ENCODE measurements at places on chromosomes 13 and 19.

DNA sequence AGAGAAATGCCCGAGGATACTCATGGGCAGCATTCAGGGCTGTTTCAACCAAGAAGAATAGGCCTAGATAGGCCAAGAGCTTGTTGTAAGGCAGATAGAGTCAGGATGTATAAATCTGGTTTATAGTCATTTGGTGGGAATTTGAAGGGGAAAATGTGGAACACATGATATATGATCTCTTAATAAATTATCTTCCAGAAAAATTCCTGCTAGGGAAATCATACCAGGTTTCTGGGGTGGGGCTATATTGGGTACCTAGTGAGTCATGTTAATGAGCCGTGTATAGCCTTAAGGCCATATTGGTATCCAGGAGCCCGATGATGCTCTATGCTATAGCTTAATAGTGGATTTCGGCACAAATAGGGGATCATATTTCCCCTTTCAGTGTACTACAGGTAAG is 51.5 kb upstream of the HTR2A start:
- DNase-seq = no peak

DNA sequence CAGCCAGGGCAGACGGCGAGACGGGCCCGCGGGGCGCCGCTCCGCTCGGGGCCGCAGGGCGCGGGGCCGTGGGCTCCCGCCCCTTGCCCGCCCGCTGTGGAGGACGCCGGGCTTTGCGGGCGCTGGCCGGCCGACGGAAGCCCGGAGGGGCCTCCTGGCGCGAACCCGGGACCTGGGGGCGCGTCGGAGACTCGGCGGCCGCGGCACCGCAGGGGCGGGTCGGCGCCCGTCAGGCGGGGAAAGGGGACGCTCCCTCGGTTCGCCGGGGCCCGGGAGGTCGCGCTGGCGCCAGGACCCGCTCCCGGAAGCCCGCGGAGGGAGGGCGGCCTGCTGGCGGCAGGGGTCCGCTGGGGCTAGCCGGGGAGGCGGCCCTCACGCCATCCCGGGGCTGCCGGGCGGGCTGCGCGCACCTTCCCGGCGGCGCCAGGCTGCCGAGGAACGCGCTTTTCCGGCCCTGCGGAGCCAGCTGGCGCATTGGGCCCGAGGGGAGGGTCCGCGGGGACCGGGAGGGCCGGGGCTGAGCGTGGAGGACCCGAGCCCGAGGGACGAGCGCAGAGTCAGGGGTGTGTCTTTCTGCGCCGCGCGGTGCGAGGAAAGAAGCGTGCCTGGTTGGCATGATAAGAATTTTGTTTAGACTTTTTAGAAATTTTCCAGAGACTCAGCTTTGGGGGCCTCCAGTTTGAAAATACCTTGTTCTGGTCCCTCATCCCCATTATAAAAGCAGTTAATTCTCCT is 511 bp downstream of the GARRE1 start:
- DNase-seq = no peak

GRCh38 chr19:20471431-20471830 is 94.2 kb downstream of the ZNF737 start:
- no peak for DNase-seq

- no peak for DNase-seq
Measured at GRCh38 chr19:57438925-57439324, 3.8 kb downstream of the ZNF749 start.

- peak; percentile 13 for DNase-seq
Measured at GRCh38 chr13:29937841-29938240, 87.4 kb upstream of the UBL3 start.

DNA sequence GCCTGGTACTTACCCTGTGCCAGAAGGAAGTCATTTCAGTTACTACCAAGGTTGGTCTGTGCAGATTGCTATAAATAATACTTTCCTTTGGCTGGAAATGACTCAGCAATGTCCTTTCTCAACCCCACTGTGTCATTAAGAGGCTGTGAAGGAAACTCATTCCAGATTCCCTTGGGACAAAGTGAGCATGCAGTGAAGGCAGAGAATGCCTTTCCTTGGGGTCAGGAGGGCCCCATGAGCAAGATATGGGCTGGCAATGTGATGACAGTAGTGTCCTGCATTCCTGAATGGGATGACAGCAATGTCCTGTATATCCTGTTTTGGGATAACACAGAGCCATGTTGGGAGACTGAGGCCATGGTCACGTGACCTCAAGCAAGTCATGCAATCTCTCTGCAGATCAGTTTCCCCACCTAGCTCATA is 213.1 kb upstream of the TMTC4 start:
- DNase-seq = no peak

DNA sequence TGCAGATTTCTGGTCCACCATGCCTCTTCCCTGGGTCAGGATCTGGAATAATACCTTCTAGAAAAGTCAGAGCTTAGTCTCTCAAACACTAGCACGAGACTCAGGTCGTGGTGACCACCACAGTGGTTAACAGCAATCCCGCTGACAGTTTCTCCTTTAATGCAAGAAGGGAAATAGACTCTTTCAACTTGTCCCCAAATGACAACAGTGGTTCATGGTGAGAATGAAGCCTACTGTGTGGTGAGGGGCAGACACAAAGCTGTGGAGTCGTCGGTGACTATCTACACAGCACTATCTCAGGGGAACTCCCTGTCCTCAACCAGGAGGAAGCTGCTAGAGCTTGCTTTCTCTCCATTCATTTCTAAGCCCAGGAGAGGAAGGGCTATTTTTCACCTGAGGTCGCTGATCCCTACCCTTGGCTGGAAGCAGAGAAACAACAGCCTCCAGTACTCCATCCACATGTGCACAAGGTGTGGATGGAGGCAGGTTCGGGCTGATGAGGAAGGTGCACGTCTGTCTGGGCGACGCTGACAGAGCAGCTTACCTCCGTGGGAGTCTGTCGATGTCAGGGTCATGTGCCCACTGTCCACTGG is 72.4 kb downstream of the STK24 start:
- no peak for DNase-seq

GRCh38 chr13:39941911-39942551 is 286.6 kb downstream of the COG6 start:
- no peak for DNase-seq

DNA sequence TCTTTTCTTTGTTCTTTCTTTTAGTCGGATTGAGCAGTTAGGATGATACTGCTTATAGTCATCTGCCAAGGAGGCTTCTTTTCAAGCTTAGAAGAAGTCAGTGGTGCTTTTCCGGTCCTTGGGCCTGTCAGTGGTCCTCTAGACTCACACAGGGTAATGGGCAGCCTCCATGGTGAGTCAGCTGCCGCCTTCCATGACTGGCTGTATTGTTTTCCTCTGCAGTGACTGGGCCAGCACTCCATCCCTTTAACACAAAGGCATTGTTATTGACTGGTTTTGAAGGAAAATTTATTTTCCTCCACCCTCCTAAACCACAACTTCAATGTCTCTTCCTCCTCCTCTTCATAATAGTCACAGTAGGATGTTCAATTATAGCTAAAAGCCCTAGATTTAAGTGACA is 47.1 kb upstream of the CNMD start:
- no peak for DNase-seq

GRCh38 chr13:100497389-100497788 is 91.2 kb downstream of the GGACT start:
- DNase-seq = no peak

GRCh38 chr19:45999653-46000121 is 4.4 kb downstream of the CCDC61 start:
- DNase-seq = no peak

- DNase-seq = no peak
Measured at GRCh38 chr13:98751861-98752466, 508 bp downstream of the SLC15A1 start.

DNA sequence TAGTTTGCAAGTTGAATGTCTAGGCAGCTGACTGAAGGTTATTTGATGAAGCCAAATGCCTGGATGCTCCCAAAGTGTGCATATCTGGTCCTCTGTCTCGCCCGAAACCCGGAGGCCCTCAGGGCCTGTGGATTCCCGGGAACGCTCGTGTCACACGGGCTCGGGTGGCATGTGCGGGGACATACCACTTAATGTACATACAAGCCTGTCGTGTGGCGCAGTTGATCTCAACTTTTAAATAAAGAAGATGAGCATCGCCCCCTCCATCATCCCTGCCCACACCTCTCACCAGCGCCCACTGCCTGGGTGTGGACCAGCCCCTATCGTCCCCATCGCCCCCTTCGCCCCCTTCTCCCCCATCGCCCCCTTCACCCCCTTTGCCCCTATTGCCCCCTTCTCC is 33.9 kb downstream of the ATP11A start:
- no peak for DNase-seq

DNA sequence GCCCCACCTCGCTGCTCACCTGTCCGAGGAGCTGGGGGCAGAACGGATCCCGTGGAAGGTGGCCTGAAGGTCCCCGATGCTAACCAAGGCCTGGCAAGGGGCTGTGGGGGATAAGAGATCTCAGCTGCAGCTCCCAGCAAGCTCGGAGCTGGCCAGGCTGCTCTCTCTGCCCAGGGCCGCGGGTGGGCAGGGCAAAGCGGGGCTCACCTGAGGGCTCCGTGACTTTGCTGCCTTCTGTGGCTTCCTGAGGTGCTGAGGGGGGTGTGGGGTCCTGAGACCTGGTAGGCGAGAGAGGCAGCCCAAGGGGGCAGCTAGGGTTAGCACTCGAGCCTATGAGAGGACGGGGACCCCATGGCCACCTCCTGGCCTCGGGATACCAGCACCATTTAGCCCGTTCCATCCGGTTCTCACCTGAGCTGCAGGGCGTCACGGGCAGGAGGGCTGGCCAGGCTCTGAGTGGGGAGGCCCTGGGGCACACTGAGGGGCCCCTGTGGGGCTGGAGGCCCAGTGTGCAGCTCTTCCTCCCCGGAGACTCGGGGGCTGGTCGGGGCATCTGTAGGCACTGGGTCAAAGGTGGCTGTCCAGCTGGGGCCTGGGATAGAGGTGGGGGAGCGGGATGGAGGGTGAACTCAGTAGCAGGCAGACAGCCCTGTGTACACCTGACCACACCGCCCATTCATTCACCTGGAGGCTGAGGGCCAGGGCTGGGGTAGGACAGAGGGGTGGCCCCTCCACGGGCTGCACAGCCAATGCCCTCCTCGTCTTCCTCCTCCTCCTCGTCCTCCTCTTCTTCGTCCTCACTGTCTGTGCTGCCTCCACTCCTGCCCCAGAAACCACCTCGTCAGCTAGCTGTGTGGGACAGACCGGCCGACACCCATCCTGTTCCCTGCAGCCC is 3.1 kb upstream of the TMEM86B start:
- DNase-seq = no peak

- DNase-seq = no peak
Measured at GRCh38 chr19:13689085-13689484, 75.2 kb upstream of the MRI1 start.

GRCh38 chr13:71306821-71307220 is 560.2 kb downstream of the DACH1 start:
- no peak for DNase-seq

DNA sequence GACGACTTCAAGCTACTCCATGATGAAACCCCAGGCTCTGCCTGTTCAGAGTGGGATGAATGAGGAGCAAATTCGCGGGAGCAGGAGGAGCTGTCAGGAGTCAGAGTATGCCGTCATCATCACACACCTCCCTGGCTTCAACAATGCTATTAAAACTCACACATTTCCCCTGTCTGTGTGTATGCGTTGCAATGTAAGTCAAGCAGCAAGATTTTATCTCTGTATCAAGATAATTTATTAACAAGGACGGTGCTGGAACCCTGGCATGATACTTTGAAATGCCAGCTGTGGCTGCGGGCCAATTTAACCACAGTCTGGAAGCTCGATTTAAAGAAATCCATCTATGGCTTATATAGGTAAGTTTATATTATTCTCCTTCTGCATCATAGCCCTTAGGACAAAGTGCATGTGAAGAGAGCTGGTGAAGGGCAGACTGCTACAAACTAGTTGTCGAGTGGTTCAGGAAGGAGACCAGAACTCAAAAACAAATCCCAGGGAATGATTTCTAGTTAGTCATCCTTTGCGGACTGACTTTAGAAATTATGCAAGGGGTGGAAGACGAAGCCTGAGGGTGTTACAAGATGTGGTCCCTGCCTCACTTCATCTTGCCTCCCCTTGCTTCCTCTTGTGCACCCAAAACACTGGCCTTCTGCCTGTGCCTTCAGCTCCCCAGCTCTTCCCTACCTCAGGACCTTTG is 486.5 kb downstream of the COG6 start:
- DNase-seq = no peak

DNA sequence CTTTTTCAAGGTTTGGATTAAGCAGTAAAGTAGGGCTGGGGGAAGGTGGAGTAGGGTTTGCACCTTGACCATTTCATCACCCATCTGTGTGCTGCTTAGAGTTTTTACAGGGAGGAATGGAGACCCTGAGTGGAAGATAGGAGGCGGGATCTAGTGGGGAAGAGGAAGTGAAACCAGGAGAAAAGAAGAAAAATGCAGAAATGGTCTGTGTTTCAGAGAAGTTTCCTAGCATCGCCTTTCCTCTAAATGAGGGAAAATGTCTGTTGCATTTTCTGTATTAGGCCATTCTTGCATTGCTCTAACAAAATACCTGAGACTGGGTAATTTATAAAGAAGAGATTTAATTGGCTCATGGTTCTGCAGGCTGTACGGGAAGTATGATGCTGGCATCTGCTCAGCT is 64.1 kb downstream of the TPT1 start:
- DNase-seq = no peak

DNA sequence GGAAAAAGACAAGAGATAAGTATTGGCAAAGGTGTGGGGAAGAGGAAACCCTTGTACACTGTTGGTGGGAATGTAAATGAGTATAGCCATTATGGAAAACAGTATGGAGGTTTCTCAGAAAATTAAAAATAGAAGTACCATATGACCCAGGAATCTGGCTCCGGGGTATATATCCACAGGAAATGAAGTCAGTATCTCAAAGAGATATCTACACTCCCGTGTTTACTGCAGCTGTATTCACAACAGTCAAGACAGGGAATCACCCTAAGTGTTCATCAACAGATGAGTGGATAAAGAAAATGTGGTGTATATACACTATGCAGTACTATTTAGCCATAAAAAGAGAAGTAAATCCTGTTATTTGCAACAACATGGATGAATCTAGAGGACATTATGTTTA is 13.5 kb downstream of the KCTD12 start:
- DNase-seq = no peak

- no peak for DNase-seq
Measured at GRCh38 chr19:33953592-33953991, 156.9 kb downstream of the KCTD15 start.

DNA sequence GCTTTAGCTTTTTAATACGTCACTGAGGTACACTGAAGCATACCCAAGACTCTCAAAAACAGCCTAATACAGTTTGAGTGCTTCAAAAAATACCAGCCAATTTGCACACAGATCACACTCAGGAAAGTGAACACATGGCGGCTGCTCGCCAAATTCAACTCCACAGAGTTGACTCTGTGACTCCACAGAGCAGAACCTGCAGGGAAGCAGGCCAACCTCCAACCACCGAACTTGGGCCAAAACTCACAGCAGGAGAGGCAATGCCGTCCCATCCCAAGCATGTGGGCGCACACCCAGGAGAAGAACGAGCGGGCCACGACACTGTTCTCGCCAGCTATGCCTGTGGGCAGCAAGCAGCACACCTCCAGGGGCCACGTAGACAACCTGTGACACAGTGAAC is 21.1 kb downstream of the ELL start:
- DNase-seq = no peak

GRCh38 chr13:49140910-49141611 is 79.1 kb upstream of the MLNR start:
- no peak for DNase-seq
